ENCODE measurements at places on chromosomes 1 and 21. TPM values are rescaled to one million over a fixed set of nuclear protein-coding genes. Genes with fewer than 3 reads are reported as not detected.

C1orf50 gene
- total RNA-seq = 3.7 TPM

GLUL gene
- 142 TPM for total RNA-seq

PLA2G2F gene
- total RNA-seq = not detected

RHOU gene
- total RNA-seq = 2.8 TPM

SPRR2G gene
- not detected for total RNA-seq

OR2AK2 gene
- not detected for total RNA-seq

MX2 gene
- 5.3 TPM for total RNA-seq

LIN28A gene
- total RNA-seq = not detected

OR2G2 gene
- not detected for total RNA-seq

ZNF683 gene
- not detected for total RNA-seq

RAD54L gene
- total RNA-seq = 0.89 TPM

RNPC3 gene
- 3.9 TPM for total RNA-seq

SLC45A1 gene
- total RNA-seq = 2.9 TPM

OR2T11 gene
- not detected for total RNA-seq
